ENCODE measurements at places on chromosomes 3 and 15.

GRCh38 chr3:176562331-176562730 is 635.0 kb downstream of the TBL1XR1 start:
- peak; percentile 15 for DNase-seq

DNA sequence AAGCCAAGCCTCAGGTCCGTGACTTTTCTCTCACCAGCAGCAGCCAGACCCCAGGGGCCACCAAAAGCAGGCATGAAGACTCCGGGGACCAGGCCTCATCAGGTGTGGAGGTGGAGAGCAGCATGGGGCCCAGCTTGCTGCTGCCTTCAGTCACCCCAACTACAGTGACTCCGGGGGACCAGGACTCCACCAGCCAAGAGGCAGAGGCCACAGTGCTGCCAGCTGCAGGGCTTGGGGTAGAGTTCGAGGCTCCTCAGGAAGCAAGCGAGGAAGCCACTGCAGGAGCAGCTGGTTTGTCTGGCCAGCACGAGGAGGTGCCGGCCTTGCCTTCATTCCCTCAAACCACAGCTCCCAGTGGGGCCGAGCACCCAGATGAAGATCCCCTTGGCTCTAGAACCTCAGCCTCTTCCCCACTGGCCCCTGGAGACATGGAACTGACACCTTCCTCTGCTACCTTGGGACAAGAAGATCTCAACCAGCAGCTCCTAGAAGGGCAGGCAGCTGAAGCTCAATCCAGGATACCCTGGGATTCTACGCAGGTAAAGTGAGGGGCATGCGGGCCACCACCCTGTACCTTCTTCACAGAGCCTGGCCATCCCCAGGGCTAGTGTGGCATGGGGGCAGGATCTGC is 12.0 kb upstream of the ABTB1 start:
- DNase-seq: no peak

- DNase-seq: peak; percentile 77
Measured at GRCh38 chr3:197828-198491, 1.4 kb downstream of the CHL1 start.

GRCh38 chr3:35849963-35850362 is 210.6 kb downstream of the ARPP21 start:
- DNase-seq: no peak

DNA sequence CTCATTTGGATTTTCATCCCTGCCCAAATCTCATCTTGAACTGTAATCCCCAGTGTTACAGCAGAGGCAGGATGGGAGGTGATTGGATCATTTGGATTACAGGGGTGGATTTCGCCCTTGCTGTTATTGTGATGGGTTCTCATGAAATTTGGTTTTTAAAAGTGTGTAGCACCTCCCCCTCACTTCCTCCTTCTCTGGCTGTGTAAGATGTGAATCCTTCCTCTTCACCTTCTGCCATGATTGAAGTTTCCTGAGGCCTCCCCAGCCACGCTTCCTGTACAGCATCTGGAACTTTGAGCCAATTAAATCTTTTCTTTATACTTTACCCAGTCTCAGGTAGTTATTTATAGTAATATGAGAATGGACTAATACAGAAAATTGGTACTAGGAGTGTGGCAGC is 316.8 kb downstream of the PLCL2 start:
- no peak for DNase-seq

DNA sequence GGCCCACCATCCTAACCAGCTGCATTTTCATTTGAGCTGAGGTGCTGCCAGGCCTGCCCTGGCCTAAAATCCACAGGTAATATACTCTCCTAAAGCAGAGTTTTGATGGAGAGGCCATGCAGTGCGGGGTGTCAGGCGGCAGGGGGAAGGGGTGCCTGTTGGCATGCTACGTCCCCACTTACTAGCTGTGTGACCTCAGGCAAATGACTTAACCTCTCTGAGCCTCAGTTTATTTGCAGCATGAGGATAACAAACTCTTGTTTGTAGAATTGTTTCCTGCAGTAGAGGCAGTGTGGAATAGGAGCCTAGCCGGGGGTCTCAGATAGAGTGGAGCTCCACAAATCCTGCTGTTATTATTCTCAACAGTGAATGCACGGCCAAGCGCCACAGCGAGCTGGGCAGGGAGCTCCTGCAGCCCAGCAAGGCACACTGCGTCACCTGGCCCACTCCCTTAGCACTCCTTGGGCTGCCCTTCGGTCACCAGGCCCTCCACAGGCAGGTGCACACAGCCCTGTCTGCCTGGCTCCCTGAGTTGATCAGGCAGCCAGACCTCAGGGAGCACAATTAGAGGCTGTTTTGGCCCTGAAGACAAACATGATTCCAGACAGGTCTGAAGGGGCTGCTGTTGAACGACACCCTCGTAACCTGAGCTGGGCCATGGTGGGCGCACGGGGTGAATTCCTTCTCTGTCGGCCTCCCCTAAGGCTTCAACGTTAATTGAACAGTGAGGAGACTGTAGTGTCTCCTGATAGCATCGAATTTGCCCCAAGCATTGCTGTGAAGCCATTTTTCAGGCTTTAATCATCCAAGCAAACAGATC is 248.8 kb upstream of the LYSMD4 start:
- no peak for DNase-seq

DNA sequence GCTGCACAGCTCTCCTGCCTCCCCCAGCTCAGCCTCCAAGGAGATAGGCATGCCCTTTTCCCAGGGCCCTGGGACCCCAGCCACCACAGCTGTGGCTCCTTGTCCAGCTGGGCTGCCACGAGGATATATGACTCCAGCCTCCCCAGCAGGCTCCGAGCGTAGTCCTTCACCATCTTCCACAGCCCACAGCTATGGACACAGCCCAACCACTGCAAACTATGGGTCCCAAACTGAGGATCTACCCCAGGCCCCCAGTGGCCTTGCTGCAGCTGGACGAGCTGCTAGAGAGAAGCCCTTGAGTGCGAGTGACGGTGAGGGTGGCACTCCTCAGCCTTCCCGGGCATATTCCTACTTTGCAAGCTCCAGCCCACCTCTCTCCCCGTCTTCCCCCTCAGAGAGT is 20.5 kb upstream of the APEH start:
- DNase-seq: no peak

- no peak for DNase-seq
Measured at GRCh38 chr3:4864503-4864902, 114.7 kb upstream of the BHLHE40 start.

GRCh38 chr15:60901647-60902046 is 327.5 kb downstream of the RORA start:
- no peak for DNase-seq

DNA sequence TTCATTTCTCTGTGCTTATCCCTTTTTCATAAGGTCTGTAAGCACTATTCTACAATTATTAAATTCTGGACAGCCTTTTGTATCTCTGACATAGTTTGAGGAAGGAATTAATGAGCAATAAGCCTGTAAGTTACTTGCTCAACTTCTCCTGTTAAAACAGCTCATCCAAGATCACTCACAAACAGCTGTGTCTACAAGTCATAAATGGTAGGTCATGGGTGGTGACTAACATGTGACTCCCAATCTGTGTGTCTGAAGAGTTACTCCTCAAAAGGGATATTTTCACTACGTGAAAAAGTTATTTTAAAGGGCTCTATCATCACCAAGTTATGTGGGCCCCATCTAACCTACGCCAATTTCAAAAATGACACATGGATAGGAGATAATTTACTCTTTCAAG is 145.2 kb upstream of the CBLB start:
- DNase-seq: no peak

DNA sequence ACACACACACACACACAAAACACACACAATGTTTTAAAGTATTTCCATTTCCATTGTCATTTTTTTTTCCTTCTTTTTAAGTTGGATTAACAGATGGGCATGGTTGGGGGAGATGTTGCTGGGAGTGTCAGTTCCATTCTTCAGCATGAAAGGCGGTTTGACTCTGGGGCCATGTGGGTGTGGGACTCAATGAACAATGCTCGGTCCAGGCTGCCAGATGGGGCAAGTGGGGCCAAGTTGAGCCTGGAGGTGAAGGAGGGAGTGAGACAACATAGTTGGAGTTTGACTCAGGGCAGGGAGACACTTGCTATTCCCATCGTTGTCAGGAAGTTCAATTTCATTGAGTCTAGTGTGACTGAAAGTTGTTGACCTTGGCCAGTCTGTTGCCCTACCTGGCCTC is 125.3 kb downstream of the TLE3 start:
- no peak for DNase-seq

DNA sequence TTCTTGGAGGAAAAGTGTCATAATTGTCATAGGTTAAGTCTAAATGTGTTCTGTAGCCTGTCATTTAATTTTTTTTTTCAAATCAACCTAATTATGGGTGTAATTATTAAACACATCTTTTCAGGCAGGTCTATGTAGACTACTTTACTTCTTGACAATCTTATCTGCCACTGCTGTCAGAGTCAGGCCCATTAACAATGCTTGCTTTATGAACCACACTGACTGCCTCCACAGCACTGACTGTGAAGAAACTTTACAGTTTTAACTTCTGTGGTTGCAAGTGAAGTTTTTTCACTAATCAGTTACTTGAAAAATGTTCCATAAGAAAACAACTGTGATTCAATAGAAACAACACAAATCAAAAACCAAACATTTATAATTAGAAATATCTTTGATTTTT is 407.8 kb downstream of the PLCL2 start:
- no peak for DNase-seq

- no peak for DNase-seq
Measured at GRCh38 chr3:32113981-32114545, 7.6 kb downstream of the GPD1L start.

DNA sequence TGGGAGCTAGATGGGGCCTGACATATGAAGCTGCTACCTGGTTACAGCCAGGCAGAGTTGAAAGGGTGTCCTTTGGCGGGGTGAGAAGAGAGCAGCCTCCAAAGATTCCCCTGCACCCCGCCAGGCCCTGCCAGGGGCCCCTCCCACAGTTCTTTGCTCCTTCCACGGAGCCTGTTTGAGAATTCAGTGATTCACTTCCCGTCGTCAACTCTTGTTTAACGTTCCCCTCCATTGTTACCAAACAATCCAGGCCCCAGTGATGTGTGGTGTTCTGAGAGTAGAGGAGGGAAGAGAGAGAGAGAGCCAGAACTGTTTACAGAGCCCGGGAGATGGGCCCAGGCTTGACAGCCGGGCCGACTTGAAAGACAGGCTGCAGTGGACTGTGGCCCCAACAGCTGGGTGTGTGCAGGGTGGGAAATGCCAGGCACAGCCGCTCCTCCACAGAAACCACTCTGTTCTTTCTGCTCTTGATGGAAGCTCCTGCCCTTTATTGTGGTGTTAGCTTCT is 81.5 kb downstream of the SMAD3 start:
- DNase-seq: peak; percentile 13

- no peak for DNase-seq
Measured at GRCh38 chr3:111923095-111923771, 55.6 kb upstream of the ABHD10 start.

DNA sequence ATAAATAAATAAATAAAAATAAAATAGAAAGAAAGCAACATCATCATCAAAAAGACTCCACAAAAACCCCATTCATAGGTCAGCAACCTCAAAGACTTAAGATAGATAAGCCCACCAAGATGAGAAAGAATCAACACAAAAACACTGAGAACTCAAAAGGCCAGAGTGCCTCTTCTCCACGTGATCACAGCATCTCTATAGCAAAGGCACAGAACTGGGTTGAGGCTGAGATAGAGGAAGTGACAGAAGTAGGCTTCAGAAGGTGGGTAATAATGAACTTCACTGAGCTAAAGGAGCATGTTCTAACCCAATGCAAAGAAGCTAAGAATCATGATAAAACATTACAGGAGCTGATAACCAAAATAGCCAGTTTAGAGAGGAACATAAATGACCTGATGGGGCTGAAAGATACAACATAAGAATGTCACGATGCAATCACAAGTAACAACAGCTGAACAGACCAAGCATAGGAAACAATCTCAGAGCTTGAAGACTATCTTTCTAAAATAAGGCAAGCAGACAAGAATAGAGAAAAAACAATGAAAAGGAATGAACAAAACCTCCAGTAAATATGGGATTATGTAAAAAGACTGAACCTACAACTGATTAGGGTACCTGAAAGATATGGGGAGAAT is 26.4 kb downstream of the GNB5 start:
- no peak for DNase-seq

DNA sequence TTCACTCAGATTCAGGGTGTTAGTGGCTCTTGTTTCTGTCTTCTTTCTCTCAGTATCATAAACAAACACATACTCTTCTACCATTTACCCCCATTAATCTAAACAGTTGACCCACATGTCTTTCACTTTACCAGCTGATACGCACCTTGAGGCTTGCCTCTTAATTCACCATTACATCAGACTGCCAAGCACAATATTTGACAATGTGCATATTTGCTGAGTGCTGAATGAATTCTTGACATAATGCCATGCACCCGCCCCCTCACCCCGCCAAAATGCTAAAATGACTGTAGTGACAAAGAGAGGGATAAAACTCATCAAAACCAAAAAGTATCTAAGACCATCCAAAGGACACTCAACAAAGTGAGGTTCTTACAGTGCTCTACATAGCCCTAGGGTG is 57.4 kb downstream of the NGLY1 start:
- DNase-seq: no peak

DNA sequence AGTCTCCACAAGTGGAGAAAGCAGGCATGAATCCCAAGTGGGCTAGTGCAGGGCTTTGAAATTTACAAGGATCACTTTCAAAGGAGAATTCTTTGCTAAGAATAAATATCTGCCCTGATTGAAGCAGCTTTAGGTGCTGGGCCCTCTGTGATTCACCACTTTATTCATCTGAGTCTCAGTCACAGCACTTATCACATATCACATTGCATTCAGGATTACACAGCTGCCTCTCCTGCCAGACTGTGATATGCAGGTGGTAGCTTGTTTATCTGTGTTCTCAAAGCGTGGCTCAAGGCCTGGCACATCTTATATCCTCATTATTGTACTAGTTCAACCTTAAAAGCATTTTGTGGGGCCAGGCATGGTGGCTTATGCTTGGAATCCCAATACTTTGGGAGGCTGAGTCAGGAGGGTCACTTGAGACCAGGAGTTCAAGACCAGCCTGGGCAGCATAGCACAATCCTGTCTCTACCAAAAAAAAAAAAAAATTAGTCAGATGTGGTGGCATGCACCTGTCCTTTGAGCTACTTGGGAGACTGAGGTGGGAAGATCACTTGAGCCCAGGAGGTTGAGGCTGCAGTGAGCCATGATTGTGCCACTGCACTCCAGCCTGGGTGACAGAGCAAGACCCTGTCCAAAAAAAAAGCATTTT is 156.9 kb upstream of the EIF1B start:
- DNase-seq: no peak

DNA sequence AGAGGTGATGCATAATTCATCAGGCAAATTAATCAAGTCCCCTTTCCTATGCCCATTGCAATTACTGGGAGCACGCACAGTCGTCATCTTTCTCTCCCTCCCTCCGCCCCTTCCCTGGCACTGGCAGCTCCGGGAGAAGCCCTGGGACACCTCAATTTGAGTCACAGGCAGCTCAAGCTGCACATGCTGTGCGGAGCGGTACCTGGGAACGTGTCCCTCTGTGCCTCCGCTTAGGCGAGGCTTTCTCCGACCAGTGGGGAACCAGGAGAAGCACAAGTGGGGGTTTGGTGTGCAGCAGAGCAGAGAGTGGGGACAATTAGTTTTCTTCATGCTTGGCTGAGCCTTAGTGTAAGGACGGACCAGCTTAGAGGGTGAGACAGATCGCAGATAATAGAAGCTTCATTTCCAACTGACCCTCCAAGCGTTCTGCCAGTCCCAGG is 88.3 kb downstream of the SOX14 start:
- peak; percentile 53 for DNase-seq

- no peak for DNase-seq
Measured at GRCh38 chr3:194857469-194858113, 171.9 kb downstream of the FAM43A start.

GRCh38 chr3:12040902-12041301 is 36.7 kb downstream of the SYN2 start:
- DNase-seq: no peak
